ENCODE measurements at places on chromosomes 12 and 14.

DNA sequence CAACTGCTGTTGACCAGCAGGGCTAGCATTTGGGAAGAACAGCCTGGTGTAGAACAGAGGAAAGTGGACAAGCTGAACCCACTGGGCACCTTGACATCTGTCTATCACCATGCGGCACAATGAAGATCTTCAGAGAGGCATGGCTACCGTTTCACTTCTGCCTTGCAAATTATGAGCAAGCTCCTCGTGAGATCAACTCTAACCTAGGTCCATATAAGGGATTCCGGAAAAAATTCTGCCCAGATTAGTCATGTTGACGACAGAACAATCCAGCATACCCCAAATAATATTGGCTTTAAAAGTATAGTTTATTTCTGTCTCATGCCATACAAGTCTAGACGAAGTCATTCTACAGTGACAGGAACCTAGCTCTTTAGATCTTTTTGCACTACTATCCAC lies 91.6 kb upstream of the ATF7IP start:
- DNase-seq = peak; percentile 79

DNA sequence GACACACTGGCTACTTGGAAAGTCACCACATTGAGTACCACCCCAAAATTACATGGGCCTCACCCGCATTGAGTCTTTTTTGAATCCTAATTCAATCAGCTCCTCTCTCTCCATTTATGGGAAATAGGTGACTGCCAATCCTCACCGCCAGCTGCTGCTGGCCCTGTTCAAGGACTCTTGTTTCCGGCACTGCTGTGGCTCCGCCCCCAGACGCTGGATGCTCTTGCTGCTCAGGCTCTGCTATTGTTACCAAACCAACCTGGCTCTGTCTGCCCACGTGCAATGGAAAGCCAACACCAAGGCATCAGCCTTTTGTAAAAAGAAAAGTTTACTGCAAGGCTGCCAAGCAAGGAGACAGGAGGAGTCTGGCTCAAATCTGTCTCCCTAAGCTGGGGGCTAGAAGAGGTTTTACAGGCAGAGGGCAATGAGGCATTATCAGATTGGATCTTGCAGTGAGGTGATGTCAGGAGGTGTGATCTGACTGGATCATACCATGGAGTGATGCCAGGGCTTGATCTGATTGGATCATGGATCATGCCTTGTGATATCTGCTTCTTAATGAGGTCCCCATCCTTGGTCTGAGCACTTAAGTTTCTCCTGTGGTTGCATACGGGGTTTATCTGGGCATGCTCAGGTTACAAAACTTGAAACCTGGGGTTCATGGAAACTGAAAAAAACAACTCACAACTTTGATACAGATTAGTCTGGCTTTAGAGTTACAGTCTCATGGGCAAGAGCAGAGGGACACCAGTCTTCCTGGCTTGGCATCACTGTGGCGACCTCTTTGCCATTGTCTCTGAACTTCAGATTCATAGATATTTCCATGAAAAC lies 117.1 kb upstream of the SLC35F4 start:
- DNase-seq = peak; percentile 16

GRCh38 chr12:3263939-3264922 lies 187.1 kb downstream of the TSPAN9 start:
- no peak for DNase-seq

GRCh38 chr14:51954031-51954430 lies 35.3 kb upstream of the RTRAF start:
- no peak for DNase-seq

DNA sequence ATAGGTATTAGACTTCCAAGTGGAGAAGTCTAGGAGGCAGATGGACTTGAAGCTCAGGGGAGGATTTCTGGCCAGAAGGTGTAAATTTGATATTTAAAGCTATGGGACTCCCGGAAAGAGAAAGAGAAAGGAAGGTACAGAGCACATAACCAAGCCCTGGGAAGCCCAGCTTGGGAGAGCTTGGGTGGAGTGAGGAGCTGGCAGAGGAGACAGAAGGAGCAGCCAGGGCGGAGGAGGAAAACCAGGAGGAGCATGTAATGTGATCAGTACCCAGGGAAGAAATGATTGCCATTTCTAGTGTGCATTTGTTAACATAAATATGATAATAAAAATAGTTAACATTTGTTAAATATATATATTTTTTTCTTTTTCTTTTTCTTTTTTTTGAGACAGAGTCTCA lies 67.4 kb downstream of the KICS2 start:
- no peak for DNase-seq

- no peak for DNase-seq
These were observed 424.0 kb upstream of the GARIN6 start for GRCh38 chr12:99223579-99223978.

DNA sequence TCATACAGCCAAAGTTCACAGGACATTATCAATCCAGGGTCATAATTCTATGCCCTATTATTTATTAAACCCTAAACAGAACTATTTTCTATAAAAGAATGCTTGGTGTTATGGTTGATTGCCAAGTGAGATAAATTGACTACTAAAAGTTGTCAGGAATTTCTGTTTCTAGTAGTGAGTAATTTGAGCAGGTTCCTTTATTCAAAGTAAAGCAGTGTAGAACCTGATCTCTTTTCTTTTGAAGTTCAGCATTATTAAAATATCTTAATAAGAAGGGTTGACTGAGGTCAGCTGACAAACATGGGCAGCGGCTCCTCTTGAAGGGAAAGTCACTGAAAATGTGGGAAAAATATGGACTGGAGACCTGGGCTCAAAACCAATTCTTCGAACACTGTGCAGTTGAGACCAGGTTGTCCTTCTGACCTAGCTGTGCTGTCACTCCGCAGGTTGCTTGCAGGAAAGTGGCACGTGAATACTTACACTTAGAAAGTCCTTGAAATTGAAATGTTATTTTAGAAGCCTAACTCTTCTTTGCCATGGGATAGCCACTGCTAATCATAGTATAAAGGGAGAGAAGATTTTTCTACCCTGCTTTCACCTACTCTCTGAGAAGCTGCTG lies 141.0 kb downstream of the RASSF9 start:
- DNase-seq = no peak

DNA sequence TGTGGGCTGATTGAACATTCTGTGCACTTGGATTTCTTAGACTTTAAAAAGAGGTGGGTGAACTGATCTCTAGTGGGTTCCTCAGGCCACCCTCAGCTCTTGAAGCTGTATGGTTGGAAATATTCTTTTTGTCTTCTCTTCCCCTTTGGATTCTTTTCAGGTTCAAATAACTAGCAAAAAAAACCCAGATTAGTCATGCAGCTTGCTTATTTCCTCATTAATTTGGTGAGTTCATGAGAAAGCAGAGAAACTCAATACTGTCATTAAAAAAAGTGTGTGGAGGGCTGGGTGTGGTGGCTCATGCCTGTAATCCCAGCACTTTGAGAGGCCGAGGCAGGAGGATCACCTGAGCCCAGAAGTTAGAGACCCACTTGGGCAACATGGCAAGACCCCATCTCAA lies 183.4 kb downstream of the ESR2 start:
- peak; percentile 66 for DNase-seq

GRCh38 chr12:131261906-131262305 lies 308.2 kb downstream of the ADGRD1 start:
- no peak for DNase-seq

DNA sequence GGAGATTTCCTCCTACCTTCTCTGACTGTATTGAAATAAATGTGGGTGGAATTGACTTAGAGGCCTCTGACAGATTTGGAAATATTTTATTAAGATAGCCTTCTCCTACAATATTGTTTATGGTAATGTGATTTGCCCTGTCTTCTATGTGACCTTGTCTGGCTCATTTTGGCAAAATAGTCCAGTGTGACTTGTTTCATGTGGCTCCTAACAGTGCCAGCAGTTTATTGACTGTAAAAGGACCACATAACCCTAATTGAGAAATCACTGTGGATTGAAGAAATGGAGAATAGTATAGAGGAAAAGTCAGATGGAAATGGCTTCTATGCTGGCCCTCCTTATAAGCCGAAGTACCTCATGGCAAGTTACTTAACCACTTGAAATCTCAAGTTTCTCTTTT lies 170.9 kb upstream of the PTPRQ start:
- no peak for DNase-seq

GRCh38 chr12:120132054-120132836 lies 15.7 kb upstream of the RAB35 start:
- no peak for DNase-seq

DNA sequence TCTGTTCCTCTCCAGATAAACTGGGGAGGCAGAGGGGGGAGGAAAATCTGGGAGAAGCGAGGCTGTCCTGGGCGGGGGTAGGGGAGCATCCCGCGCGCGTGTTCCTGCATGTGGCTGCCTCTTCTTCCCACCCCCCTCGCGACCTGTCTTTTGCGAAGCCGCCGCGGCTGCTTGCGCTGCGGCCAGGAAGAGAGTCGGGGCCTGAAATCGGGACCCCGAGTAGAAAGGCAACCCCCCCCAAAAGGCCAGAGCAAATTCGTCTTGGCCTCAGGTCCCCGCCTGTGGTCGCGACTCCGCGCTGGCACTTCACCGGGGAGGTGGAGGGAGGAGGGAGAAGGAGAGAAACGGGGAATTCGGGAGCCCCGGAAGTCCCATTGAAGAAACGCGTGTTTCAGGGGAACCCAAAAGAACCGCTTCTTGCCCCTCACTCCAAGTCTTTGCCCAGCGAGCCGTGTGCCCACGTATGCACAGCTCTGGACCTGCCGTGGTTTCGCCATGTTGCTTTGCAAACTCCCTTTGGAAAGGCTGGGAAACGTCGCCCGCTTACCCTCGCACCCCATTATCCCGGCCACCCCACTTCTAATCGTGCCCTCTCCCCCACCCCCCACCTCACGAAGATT lies 944 bp downstream of the CCND2 start:
- no peak for DNase-seq

DNA sequence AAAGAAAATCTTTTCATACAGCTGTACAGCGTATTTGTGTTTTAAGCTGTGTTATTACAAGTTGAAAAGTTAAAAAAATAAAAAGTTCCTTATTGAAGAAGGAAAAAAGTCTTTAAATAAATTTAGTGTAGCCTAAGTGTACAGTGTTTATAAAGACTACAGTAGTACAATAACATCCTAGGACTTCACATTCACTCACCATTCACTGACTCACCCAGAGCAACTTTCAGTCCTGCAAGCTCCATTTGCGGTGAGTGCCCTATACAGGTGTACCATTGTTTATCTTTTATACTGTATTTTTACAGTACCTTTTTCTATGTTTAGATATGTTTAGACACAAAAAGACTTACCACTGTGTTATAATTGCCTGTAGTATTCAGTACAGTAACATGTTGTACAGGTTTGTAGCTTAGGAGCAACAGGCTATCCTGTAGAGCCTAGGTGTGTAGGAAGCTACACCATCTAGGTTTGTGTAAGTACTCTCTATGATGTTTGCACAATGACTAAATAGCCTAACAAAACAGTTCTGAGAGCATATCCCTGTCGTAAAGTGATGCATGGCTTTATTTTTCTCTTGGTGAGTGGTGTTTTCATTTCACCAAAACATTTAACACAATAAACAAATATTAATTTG lies 275.2 kb downstream of the DACT1 start:
- peak; percentile 37 for DNase-seq
